CD4-positive, alpha-beta T cell treated with Interleukin-15 for 1 hour (primary cell): ENCODE measurements at places on chromosomes 3 and 15.

GRCh38 chr3:187810021-187810446 lies 64.8 kb upstream of the BCL6 start:
- DNase-seq = no peak

- peak; percentile 21 for DNase-seq
Measured at GRCh38 chr15:79779746-79780145, 117.1 kb downstream of the MTHFS start.

DNA sequence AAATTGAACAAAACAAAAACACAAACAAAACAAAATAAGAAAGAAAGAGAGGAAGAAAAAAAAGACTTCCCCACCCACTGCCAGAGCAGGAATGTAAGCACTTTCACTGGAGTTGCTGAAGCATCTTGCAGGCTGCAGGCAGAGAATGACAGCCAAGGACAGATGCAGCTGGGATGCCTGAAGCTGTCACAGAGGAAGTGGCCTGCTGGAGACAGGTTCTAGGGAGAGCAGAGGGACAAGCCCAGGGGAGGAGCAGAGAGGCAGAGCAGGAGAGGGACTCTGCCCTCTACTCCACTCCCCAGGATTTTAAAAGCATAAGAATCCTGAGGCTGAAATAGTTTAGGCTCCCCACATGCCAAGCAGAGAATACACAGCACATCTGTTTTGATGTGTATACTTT lies 326.2 kb downstream of the TUSC7 start:
- DNase-seq = no peak

DNA sequence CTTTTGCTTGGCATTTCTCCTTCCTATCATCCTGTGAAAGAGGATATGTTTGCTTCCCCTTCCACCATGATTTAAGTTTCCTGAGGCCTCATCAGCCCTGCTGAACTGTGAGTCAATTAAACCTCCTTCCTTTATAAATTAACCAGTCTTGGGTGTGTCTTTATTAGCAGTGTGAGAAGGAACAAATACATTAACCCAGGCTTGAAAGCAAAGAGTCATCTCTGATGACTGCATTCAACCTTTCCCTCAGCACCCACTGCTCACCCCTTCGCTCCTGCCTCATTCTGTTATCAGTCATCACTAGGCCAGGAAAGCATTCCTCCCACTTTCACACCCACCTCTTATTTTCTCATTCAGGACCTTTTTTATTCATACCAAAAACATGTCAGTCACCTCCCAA lies 59.6 kb upstream of the CASR start:
- DNase-seq = no peak

- DNase-seq = no peak
Measured at GRCh38 chr15:75114796-75115195, 86.9 kb upstream of the C15orf39 start.

GRCh38 chr15:23387621-23388190 lies 33.2 kb downstream of the GOLGA8S start:
- no peak for DNase-seq

DNA sequence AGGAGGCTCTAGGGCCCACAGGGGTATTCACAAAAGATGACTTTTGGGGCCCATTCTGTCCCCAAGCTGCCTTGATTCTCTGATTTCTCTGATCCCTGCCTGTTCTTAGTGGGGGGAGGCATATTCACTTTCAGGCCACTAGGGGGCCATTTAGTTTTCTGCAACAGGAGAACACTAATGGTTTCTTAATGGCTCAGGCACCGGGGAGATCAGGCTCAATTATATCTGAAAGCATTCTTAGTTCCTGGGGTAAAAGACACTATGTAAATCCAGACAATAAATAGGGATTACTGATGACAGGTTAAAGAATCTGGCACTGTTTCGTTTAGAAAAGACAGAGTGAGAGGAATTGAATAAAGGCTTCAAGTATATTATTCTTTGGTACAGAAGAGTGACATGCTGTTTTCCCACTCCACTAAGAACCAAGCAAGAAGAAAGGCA lies 2.5 kb upstream of the INAFM2 start:
- peak; percentile 60 for DNase-seq

- DNase-seq = no peak
Measured at GRCh38 chr15:94293411-94294402, 62.3 kb downstream of the MCTP2 start.

- no peak for DNase-seq
Measured at GRCh38 chr3:135090020-135090717, 295.1 kb downstream of the EPHB1 start.

DNA sequence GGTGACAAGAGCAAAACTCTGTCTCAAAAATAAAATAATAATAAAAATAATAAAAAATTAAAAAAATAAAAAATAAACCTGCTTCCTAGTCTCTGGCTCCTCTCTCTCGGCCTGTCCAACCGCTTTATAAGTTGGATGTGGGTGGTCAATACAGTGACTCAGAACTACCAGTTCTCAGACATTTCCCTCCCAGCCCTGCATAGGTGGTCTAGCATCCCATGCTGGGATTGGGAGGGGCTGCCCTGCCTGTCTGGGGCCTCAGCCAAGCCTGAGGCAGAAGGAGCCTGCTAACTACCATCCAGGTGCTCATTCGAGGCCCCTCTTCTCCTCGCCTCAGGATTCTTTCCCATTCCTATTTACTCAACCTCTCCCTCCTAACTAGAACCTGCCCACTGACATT lies 33.3 kb upstream of the BLM start:
- DNase-seq = no peak

GRCh38 chr3:170418422-170419398 lies at the start of gene CLDN11:
TSS of gene CLDN11 (plus strand) at chr3:170418868. CDS start at chr3:170419067, 199 bp downstream.
- DNase-seq = no peak

GRCh38 chr3:48082580-48083184 lies 66.5 kb upstream of the MAP4 start:
- no peak for DNase-seq

GRCh38 chr3:98843266-98843959 lies 58.1 kb downstream of the DCBLD2 start:
- no peak for DNase-seq

- no peak for DNase-seq
Measured at GRCh38 chr3:172069478-172069877, 30.1 kb downstream of the FNDC3B start.

DNA sequence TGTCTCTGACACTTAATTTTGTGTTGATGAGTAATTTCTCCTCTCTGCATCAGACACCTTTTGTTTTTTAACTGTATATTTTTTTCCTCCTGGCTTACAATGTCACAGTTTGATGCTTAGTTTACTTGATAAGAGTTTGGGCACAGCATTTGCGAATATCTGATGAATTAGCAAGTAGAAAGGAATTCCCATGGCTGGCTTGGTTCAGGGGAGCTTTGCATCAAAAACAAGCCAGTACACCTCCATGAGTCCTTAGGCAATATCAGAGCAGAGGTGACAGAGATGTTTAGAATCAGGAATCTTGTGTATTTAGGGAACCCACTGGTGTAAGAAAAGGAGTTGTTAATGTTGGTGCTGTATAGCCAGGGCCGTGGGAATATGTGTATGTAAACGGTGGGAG lies 9.3 kb downstream of the ARHGEF26 start:
- DNase-seq = no peak

DNA sequence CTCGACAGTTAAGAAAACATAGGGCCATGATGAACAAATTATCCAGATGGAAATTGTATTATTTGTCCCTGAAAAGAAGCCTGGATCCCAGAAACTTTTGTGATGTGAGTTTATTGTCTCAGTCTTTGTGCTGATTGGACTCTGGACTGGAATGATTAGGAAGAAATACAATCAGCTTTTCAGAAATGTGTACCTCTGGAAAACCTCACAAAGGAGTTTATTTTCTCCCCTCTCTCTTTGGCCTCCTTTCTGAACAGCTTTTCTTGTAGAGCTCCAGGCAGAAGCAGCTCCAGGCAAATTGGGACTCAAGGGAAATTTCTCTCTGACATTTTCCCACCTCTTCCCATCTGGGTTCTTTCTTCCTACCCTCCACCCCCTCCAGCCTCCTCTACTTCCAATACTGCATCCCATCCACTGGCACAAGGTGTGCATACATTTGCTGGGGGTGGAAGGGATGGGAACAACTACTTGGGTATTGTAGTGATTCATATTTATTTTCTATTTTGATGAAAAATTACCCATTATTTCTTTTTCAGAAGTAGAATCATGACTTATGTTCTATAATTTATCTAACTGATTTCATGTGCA lies 119.7 kb downstream of the CD47 start:
- no peak for DNase-seq

- peak; percentile 19 for DNase-seq
Measured at GRCh38 chr3:120742849-120743365, 363 bp downstream of the GTF2E1 start.

DNA sequence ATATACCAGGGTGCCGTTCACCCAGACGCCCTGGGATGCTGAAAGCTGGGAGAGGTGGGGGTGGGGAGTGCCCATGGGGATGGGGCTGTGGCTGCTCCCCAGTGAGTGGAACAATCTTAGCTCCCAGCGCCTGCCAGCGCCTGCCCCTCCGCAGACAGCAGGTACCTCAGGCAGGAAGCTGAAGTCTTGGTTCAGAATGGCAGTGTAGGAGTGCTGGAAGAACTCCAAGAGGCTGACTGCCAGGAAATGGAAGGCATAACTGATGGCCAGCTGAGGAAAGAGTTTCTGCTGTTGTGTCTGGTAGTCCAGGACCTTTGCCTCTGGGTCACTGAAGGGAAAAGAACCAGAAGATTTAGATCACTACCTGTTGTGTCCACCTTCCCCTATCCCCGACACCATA lies 8.4 kb downstream of the ACOX2 start:
- no peak for DNase-seq

GRCh38 chr3:193862843-193863242 lies 269.8 kb downstream of the OPA1 start:
- DNase-seq = no peak

- no peak for DNase-seq
Measured at GRCh38 chr15:88048237-88048636, 208.3 kb downstream of the NTRK3 start.

GRCh38 chr3:42647821-42648459 lies 5.6 kb upstream of the ZBTB47 start:
- DNase-seq = no peak

DNA sequence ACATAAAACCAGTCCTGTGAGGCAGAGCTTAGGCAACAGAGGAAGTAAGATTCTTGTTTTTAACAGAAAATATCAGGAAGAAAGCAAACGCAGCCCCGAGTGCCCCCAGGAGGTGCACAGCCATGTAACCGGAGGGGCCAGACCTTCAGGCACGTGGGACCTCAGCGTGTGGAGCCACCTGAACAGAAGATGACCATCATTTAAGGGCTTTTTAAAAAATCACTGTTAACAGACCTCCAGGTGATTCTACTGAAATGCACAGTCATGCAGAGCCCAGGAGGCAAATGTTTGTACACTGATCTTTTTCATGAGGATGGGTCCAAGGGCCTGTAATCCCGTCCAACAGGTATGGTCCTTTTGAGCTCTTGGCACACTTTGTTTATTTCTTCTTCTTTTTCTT lies 38.8 kb downstream of the SPG21 start:
- DNase-seq = no peak

GRCh38 chr3:8962226-8962861 lies 928 bp downstream of the RAD18 start:
- DNase-seq = no peak

DNA sequence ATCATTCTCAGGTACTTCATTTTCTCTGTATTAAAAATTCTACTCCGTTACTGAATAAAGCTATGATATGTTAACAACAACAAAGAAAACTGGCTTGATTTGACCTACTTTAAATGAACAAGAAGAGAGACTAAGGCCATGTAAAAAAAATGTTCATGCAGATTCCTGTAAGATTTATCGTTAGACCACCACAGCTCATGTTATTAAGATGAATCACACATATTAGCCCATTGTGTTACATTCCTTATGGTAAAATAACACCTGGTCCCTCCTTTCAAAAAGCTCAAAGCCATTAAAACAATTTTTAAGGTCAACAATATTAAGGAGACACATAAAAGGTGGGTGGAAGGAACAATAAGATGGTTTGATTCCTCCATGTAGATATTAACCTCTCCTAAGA lies 6.3 kb downstream of the THOC7 start:
- DNase-seq = no peak

DNA sequence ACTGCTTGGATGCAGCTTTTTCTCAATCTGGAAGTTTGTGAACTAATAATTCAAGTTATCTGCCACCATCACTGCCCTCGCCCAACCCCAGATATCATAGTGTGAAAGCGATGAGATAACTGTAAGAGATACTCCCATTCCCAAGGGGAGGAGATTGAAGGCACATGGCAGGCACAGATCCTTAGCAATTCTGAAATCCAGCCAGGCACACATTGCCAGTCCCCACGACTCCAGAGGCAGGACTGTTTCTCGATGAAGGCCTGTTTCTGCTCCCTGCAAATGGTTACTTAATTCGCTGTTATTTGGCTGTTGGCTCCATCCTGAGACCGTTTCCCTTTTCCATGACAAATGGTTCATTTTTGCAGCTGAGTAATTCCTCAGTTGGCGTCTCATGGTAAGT lies 63.2 kb upstream of the NEDD4 start:
- DNase-seq = no peak

- no peak for DNase-seq
Measured at GRCh38 chr15:45611305-45611704, 23.5 kb upstream of the SQOR start.
